ENCODE measurements at places on chromosomes 4 and X. TPM values are rescaled to one million over a fixed set of nuclear protein-coding genes. Genes with fewer than 3 reads are reported as not detected.

DNA sequence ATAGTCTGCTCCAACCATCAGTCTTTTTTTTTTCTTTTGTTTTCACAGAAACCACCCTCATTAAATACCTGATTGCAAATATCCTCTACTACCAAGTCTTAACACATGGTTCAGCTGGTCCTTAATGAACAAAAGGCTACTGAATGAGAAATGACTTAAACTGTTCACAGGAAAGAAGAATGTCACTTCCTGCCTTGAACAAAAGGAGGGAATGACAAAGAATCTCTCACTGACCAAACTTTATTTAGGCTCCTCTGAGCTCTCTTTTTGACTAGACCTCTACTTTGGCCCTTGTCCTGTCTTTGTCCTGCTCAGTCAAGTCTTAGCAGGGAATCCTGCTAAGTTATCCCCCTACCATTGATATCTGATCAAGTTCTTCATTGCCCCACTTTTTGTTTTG, 31.8 kb upstream of the GJB1 start:
- peak; percentile 13 for DNase-seq

GRCh38 chr4:40627540-40627939, 2.1 kb downstream of the RBM47 start:
- no peak for DNase-seq

GRCh38 chrX:69073241-69073640, 92.0 kb downstream of the PJA1 start:
- DNase-seq: no peak

- DNase-seq: no peak
Observed at GRCh38 chr4:140078366-140078765, 75.6 kb downstream of the MAML3 start.

DNA sequence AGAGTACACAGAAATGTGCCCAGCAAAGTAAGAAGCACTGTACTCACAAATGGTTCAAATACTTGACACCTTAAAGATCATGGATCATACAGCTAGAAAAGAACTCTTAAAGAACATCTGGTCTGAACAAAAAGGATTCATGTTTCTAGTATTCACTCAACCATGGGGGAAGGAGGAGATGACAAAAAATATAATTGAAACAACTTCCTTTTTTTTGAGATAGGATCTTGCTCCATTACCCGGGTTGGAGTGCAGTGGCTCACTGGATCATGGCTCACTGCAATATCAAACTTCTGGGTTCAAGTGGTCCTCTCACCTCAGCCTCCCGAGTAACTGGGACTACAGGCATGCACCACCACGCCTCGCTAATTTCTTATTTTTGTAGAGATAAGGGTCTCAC, 6.0 kb downstream of the DHX15 start:
- no peak for DNase-seq

GRCh38 chrX:30822068-30822681, 66.9 kb downstream of the TAB3 start:
- DNase-seq: peak; percentile 31

- DNase-seq: no peak
Observed at GRCh38 chr4:109389369-109390114, 44.1 kb upstream of the SEC24B start.

- no peak for DNase-seq
Observed at GRCh38 chr4:128177498-128177897, 110.1 kb downstream of the PGRMC2 start.

DNA sequence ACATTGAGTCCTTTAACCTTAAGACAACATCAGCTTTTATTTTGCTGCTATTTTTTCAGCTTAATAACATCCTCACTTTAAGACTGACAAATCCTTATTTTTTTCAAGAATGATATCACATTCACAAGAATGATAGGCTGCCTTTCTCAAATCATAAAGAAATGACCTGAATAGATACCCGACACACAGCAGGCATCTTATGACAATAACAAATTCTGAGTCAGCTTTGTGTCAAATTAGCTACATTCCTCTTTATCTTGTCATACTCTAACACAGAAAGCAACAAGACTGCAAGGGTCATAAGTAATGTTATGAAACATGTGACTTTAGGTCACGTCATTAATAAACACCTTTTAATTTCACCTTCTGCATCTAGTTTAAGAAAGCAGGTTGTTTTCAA, 2387.6 kb downstream of the PCDH7 start:
- DNase-seq: no peak

GRCh38 chr4:24971192-24971591, 58.4 kb upstream of the CCDC149 start:
- no peak for DNase-seq

DNA sequence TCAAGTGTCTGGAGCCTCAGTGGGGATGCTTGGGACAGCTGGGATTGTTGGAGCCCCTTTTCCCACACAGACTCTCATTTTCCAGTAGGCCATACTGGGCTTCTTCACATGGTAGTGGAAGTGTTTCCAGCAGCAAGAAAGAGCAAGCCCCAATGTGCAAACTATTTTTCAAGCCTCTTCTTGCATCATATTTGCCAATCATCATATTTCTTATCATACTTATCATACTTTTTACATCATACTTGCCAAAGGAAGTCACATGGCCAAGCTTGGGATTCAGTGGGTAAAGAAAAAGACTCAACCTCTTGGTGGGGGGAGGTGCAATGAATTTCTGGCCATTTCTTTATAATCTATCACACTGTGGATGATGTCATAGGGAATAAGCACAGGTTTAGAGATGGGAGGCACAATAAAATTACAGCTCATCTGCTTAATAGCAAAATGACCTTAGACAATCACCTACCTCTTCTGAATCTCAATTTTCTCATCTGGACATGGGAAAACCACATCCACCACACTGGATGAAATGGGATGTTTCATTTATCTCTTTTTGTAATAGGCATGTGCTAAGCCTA, 174.2 kb downstream of the MID1IP1 start:
- no peak for DNase-seq

GRCh38 chr4:121648516-121648915, 48.3 kb downstream of the ANXA5 start:
- DNase-seq: no peak

DNA sequence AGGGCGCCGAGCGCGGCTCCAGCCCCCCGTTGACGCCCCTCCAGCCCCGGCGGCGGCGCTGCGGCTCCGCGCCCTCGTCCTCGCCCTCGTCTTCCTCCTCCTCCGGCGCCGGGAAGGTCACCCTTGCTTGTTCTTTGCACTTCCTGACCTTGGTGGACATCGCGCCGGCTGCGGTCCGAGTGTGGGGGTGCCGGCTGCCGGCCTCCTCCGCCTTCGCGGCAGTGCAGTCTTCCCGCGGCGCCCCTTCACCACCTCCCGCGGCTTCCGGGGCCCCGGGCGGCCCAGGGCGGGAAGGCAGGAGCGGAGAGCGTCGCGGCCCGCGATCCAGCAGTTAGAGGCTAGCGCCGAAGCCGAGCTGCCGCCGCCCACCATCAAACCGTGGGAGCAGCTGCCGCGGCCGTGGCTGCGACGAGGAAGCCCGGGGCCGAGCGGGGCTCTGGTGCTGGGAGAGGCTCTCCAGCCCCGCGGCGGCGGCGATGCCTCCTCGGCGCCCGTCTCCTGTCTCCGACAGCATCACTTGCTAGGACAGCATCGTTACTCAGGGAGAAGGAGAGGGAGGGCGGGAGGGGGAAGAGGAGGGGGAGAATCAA, at the start of gene TRPC3:
TSS of gene TRPC3 (minus strand) at position 540 of the 590 bp plus-strand sequence. CDS start at position 160, 380 bp downstream.
- no peak for DNase-seq

GRCh38 chr4:24175707-24176106, 285.9 kb upstream of the PPARGC1A start:
- no peak for DNase-seq

DNA sequence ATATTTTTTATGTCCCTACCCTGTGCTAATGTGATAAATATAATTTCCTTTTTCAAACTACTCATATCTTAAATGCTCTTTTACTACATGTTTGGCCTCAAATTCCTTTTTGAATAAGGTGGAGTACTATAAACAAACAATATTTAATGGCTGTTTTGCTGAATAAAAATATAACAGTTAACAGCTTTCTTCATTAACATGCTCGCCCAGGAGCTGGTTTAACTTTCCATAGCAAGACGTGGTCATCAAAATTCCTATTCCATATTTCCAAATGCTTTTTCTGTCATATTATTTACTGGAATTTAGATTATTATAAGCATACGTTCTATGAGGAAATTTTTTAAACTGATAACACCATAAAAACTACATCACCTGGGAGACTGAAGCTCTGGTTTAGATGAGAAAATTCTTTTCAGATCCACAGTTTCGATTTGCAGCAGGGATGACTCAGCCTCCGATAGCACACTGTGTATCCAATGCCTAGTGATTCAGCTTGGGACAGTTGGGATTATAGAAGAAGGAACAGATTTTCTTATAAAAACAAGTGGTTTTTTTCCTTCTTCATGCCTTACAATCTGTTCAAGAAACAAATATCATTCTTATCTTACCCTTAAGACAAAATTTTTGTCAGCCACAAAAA, 129.1 kb downstream of the FBXO8 start:
- DNase-seq: peak; percentile 72

DNA sequence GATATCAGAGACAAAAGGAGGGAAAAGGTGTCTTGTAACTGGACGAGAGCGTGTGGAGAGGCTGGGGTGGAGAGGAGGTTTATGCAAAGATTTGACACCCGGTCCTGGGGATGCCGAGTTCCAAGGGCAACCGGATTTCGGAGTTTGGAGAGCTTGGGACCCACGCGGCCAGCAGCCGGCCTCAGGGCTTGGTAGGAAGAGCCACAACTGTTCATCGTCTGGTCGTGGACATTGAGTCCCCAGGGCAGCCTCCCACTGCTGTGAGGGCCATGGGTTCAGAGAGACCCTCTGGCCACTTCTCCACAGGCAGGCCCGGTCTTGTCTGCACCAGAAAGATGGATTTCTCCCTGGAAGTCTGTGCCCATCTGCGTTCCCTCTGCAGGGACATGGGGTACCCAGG, 46.8 kb downstream of the SHOX start:
- DNase-seq: no peak

DNA sequence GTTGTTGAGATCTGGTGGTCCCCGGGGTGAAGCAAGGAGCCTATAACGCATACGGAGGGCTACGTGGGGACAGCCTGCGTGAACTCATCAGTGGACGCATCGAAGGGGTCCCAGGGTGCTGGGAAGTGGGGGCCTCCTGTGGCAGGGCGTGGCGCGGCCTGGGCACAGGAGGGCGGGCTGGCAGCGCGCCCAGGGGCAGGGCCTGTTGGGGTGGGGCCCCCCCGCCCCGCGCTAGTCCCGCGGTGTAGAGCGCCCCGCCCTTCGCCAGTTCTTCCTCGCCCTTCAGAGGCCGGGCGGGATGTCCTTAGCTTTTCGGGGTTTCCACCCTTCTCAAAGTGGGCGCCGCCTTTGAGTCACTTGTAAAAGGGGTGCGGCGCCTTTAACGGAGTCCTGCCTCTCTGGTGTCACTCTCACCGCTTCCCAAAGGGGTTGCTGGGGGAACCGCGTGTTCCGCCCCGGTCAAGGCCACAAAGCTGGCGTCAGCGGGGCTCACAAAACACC, 632 bp downstream of the PLP2 start:
- no peak for DNase-seq

DNA sequence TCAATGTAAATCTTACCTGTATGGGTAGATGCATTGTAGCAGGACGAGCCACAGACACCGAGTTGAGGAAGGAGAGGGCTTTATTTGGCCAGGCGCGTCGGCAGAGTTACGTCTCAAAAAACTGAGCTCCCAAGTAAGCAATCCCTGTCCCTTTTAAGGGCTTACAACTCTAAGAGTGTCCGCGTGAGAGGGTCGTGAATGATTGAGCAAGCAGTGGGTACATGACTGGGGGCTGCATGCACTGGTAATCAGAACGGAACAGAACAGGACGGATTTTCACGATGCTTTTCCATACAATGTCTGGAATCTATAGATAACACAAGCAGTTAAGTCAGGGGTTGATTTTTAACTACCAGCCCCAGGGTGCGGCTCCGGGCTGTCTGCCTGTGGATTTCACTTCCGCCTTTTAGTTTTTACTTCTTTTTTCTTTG, 524.9 kb upstream of the HTR2C start:
- no peak for DNase-seq

DNA sequence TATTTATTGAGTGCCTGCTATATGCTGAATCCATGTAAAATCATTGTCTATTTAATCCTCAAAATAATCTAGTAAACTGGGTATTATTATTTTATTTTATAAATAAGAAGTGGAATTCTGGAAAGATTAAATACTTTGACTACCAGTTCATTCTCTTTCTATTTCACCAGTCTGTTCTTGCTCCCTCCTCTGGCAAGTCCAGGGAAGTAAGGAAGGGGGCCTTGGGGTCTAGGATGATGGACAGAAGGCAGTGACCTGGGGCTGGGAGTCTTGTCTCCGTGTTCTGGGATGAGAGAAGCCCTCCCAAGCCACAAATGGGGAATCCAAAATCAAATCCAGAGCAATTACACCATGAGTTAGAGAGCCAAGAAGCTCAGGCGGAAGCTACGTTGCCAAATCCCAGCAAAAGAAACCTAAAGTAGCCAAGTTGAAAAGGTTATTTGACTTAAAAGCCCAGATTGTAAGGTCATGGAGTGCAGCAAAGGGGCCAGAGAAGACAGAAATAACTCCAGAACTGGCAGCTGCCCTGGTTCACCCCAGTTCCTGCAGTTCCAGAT, 28.3 kb upstream of the PARM1 start:
- DNase-seq: no peak

DNA sequence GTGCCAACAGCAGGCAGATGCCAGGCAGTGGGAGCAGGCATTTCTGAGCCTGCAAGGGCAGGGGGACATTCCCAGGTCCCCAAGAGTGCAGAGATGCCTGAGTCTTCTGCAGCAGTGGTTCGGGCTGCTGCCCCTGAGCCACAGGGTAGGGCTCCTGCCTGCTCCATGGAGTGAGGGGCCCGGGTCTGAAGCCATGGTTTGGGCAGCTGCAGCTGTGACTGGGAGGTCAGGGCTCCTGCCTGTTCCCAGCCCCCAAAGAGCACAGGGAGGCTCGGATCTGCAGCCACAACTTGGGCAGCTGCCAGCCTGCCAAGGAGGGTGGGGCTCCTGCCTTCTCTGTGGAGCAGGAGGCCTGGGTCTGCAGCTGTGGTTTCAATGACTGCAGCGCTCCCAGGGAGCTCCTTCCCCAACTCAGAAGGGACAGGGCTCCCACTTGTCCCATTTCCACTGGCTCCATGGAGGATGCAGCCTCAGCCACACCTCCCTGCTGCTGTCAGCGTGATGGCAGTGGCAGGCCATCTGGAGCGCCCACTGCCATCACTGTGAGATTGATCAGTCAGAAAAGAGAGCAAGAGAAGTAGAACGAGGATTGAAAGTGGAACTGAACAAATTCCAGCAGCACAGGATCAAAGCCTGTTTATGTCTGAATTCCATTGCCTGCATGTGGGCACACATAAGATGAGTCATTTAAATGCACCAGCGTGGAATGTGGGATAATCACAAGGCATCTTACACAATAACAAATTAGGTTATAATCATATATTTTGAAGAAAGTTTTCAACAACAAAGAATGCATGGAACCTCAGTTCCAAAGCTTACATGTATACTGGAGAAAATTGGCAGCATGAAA, 93.1 kb upstream of the CXorf51A start:
- DNase-seq: peak; percentile 4

GRCh38 chr4:157929486-157929885, 243.3 kb downstream of the GASK1B start:
- DNase-seq: no peak

Gene TRIM75
- total RNA-seq: not detected

Gene RBM46
- 0.40 TPM for total RNA-seq

Gene PQBP1
- total RNA-seq: 50.3 TPM

Gene STOX2
- 2.5 TPM for total RNA-seq

Gene REPS2
- total RNA-seq: 1.6 TPM

Gene FRMPD3
- total RNA-seq: not detected

Gene RNF175
- total RNA-seq: 0.83 TPM

Gene F9
- total RNA-seq: not detected

Gene HMX1
- 1.3 TPM for total RNA-seq

Measured in SK-MEL-5 (cell line).